ENCODE measurements at places on chromosomes 6 and 20. TPM values are rescaled to one million over a fixed set of nuclear protein-coding genes. Genes with fewer than 3 reads are reported as not detected.

Gene TMEM217
- total RNA-seq: not detected

Gene VSX1
- total RNA-seq: not detected

Gene SNAI1
- 3.9 TPM for total RNA-seq

Gene WFDC10B
- total RNA-seq: not detected

Gene SIRPB2
- not detected for total RNA-seq

Gene SCRT2
- total RNA-seq: 28.0 TPM

Gene BPIFA1
- total RNA-seq: not detected

Gene STMND1
- not detected for total RNA-seq

Gene CCN2
- total RNA-seq: 1.2 TPM

DNA sequence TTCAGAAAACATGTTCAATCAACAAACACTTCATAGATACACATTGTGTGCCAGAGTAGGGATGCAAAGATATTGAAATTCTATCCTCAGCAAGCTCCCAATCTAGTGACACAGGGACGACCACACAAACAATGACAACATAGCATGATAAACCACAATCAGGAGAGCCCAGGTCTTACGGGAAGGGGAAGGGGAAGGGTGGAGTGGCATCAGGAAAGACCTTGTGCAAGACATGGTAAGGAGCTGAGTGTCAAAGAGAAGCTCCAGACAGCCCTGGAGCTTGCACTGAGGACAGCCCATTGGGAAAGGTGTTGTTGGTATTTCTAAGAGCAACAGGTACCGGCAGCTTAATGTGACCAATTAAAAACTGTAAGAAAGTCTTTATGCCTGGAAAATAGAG, 103.6 kb downstream of the PDE7B start:
- no peaks in the 10 kb centered on the region for H3K27me3 ChIP-seq
- no peaks in the 10 kb centered on the region for H3K4me1 ChIP-seq
- no peaks in the 10 kb centered on the region for H3K36me3 ChIP-seq
- DNase-seq: no peak
- no peak overlapping the region for H3K27ac ChIP-seq
- H3K4me3 ChIP-seq: no peak overlapping the region

DNA sequence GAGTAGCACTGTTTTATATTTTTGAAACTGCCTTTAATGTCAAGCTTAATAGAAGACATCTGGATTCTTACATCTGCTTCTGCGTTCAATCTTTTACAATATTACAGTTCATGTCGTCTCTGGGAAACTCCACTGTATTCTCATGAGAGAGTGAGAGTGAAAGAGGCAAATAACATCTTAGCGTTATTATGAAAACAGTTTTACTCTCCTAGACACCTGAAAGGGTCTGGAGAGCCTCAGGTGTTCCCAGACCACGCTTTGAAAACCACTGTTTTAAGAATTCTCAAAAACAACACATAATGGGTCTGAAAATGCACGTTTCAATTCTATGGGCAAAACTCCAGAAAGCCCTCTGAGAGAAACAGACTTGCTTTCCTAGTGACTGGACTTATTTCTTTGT, 63.3 kb downstream of the ARHGAP18 start:
- H3K4me3 ChIP-seq: no peak overlapping the region
- H3K4me1 ChIP-seq: peaks cover 12% of the 10 kb centered on the region
- H3K27ac ChIP-seq: no peak overlapping the region
- no peak for DNase-seq
- H3K27me3 ChIP-seq: no peaks in the 10 kb centered on the region

DNA sequence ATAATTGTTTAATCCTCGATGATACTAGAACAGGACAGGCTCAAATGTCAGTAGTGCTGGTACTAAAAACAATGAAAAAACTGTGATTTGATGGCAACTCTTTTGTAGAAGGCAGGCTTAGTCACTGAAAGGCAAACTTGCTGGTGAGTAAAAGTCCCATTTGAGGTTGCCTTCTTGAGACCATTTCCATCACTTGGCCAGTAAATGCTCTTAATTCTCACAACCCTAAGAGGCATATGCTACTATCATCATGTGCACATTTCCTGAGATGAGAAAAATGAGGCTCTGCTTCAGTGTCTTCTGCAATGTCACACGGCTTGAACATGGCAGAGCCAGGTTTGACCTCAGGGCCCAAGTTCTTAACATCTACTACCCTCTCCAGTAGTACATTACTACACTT, 9.9 kb downstream of the AKIRIN2 start:
- DNase-seq: no peak
- H3K27ac ChIP-seq: no peak overlapping the region
- H3K27me3 ChIP-seq: peaks cover 2% of the 10 kb centered on the region
- H3K4me1 ChIP-seq: peaks cover 23% of the 10 kb centered on the region
- no peaks in the 10 kb centered on the region for H3K36me3 ChIP-seq

DNA sequence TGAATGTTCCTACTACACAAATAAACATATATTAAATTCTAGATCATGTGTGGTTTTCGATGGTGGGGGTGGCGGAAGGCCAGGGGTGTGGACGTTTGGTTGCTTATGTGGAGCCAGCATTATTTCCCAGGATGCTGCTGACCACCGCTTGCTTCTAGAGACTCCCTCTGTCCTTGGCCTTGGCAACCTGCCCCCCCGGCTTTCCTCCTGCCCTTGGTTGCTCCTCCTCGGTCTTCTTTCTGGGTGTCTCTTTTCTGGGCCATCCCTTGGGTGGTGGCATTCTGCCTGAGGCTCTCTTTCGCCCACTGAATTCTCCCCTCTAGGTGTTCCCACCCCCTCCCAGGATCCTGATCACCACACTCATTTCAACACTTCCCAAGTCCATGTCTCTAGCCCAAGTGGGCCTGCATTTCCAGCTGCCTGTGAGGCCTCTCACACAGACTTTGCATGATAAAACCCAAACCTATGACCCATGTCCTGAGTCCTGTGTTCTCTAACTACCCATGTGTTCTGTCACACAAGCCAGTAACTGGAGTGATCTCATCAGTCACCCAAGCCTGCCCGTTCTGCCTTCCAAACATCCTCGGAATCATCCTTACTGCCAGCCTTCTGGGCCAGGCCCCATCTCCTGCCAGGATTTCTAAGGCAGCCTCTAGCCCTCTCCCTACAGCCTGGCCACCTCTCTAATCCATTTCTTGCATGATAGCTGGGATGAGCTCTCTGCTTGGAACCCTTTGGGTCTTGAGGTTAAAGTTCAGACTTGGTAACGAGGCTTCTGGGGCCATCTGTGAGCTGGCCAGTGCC, 71.2 kb downstream of the CDS2 start:
- H3K27ac ChIP-seq: peak overlapping the region; percentile 46
- peaks cover 21% of the 10 kb centered on the region for H3K4me1 ChIP-seq
- H3K4me3 ChIP-seq: no peak overlapping the region
- H3K36me3 ChIP-seq: no peaks in the 10 kb centered on the region

DNA sequence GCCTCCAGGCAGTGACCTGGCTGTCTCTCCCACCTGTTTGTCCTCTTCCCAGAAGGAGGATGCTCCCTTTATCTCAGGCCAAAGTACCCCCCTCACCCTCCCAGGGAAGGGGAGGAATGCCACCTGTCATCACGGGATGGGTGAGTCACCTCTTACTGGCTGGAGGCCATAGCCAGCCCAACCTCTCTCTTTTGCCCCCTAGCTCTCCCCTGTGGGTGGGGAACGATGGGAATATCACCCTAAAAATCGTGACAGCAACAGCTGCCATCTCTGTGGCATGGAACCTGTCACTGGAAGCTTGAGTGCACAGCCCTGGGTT, 137.5 kb upstream of the PTPN1 start:
- peaks cover 12% of the 10 kb centered on the region for H3K4me1 ChIP-seq
- no peak overlapping the region for H3K27ac ChIP-seq
- no peak overlapping the region for H3K4me3 ChIP-seq
- DNase-seq: no peak
- H3K27me3 ChIP-seq: peaks cover 17% of the 10 kb centered on the region

DNA sequence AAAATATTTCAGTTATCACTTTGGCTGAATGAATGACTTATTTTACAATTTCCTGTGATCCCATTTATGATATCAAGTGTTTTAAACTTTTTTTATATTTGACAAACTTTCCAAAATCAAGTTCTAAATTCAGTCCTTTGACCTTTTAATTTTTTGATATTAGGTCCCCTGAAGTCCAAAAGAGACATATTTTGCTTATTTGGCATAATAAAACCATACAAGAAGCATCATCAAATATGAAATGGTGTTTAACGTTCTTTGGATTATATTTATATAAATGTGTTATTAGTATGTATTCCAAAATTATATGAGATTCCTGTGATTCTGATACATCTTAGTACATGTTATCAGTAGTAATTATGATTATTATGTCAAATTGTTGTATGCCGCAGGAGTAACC, 38.7 kb downstream of the ZNF133 start:
- H3K4me1 ChIP-seq: no peaks in the 10 kb centered on the region
- peaks cover 26% of the 10 kb centered on the region for H3K36me3 ChIP-seq
- H3K4me3 ChIP-seq: no peak overlapping the region
- H3K27me3 ChIP-seq: peaks cover 2% of the 10 kb centered on the region
- DNase-seq: no peak

- peaks cover 5% of the 10 kb centered on the region for H3K4me1 ChIP-seq
- no peaks in the 10 kb centered on the region for H3K36me3 ChIP-seq
- H3K27me3 ChIP-seq: peaks cover 6% of the 10 kb centered on the region
- DNase-seq: no peak
- H3K4me3 ChIP-seq: peak overlapping the region; percentile 90
Measured at GRCh38 chr6:163412801-163413344, 1.6 kb upstream of the QKI start.

DNA sequence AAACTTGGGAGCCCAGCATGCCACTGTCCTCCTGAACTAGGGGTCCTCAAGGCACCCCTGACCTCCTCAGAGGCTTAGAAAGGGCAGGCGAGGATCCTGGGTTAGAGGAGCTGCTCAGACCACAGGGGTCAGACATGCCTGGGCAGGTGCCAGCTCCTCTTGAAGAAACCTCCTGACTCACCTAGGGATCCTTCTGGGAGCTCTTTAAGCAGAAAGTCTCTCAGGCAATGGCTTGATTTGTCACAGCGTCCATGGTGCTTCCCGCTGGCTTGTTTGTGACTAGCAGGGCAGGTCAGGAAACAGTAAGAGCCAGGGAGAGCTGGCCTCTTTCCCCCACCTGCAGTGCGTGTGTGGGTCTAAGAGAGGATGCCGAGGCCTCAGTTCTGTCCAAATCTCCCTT, 174.5 kb upstream of the SNX9 start:
- peaks cover 3% of the 10 kb centered on the region for H3K36me3 ChIP-seq
- no peak overlapping the region for H3K27ac ChIP-seq
- peaks cover 13% of the 10 kb centered on the region for H3K4me1 ChIP-seq

- DNase-seq: no peak
- no peak overlapping the region for H3K27ac ChIP-seq
- H3K36me3 ChIP-seq: peaks cover 3% of the 10 kb centered on the region
- no peak overlapping the region for H3K4me3 ChIP-seq
- H3K27me3 ChIP-seq: peaks cover 1% of the 10 kb centered on the region
- H3K4me1 ChIP-seq: no peaks in the 10 kb centered on the region
Measured at GRCh38 chr6:163923658-163924411, 509.3 kb downstream of the QKI start.

DNA sequence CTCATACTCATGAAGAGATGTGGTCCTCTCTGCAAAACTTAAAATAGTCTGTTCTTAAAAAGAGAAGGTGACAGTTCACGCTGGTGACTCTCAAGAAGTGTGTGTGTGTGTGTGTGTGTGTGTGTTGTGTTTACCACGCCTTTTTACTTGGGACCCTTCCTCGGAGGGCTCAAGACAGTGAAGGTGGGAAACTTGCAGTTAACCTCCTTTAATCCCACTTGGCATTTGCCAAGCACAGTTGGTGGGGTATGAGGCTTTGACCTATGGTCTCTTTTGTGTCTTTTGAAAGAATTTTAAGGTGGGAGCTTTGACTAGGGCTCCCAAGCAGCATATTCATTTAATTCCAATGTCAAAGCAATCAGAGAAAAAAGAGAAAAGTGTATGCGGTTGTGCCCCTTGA, 395.8 kb downstream of the TFAP2B start:
- no peaks in the 10 kb centered on the region for H3K36me3 ChIP-seq
- peaks cover 3% of the 10 kb centered on the region for H3K4me1 ChIP-seq
- no peaks in the 10 kb centered on the region for H3K27me3 ChIP-seq
- H3K4me3 ChIP-seq: peak overlapping the region; percentile 71
- DNase-seq: no peak

GRCh38 chr6:154821638-154822037, 88.4 kb downstream of the SCAF8 start:
- no peak for DNase-seq
- H3K27ac ChIP-seq: peak overlapping the region; percentile 60
- H3K36me3 ChIP-seq: no peaks in the 10 kb centered on the region
- no peaks in the 10 kb centered on the region for H3K27me3 ChIP-seq
- peaks cover 4% of the 10 kb centered on the region for H3K4me1 ChIP-seq

GRCh38 chr20:6898928-6899327, 131.4 kb downstream of the BMP2 start:
- H3K4me3 ChIP-seq: no peak overlapping the region
- DNase-seq: no peak
- H3K36me3 ChIP-seq: no peaks in the 10 kb centered on the region
- no peak overlapping the region for H3K27ac ChIP-seq

DNA sequence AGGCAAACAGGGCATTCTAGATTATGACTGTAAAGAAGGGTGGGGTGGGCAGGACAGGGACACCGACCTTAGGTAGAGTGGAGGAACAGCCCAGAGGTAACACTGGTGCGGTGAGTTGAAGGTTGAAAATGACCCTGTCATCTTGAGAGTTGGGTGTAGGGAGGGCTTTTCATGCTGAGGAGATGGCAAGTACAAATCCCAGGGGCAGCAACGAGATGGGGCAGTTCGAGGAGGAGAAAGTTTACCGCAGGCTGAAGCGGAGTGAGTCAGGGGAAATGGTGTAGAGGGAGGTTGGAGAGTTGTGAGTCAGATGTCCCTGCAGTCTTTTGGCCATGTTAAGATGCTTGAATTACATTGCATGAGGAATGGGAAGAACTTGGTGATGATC, 101.1 kb downstream of the HIVEP1 start:
- H3K4me1 ChIP-seq: peaks cover 17% of the 10 kb centered on the region
- H3K27me3 ChIP-seq: peaks cover 4% of the 10 kb centered on the region
- no peak overlapping the region for H3K27ac ChIP-seq
- no peak overlapping the region for H3K4me3 ChIP-seq

GRCh38 chr6:10720265-10720959, 2.5 kb upstream of the TMEM14C start:
- no peaks in the 10 kb centered on the region for H3K36me3 ChIP-seq
- H3K27me3 ChIP-seq: peaks cover 6% of the 10 kb centered on the region
- H3K4me3 ChIP-seq: no peak overlapping the region
- DNase-seq: no peak
- no peak overlapping the region for H3K27ac ChIP-seq

DNA sequence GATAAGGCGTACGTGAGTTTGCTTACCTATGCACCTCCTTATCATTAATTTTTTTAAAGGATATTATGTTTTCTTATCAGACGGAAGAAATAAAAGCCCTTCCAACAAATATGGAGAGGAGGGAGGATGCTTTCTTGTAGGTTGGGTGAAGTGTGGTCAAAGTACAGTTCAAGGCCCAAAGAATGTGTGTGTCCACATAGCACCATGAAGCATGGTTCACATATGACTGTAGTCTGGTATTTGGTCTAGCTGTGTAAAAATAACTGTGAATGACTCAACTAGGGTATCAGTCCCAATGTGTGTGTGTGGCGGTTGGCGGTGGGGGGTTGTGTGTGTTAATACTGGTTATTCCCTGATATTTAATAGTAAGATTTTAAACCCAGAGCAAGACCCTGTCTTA, 212.7 kb downstream of the TMEM242 start:
- DNase-seq: no peak
- peaks cover 4% of the 10 kb centered on the region for H3K36me3 ChIP-seq
- H3K27me3 ChIP-seq: peaks cover 2% of the 10 kb centered on the region
- peaks cover 36% of the 10 kb centered on the region for H3K4me1 ChIP-seq
- H3K4me3 ChIP-seq: no peak overlapping the region

Measured in glutamatergic neuron (in vitro differentiated cells).